ENCODE measurements at places on chromosomes 1 and 21.

GRCh38 chr1:228000416-228000815 lies 6.4 kb upstream of the WNT3A start:
- DNase-seq: no peak

DNA sequence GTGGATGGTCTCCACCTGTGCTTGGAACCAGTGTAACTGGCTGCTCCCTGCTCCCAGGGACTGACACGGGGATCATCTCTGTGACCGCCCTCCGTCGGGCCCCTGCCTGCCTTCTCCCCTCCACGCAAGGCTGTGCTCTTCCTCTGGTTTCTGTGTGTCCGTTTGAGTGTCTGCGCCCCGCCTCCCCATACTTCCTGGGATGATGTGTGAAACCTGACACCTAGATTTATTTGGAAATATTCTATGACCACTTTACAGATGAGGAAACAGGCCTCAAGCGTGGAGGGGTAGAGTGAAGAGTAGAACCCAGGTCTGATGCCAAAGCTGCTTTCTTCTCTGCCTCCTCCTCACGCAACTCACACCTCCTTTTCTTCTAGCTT lies 24.3 kb downstream of the LDLRAP1 start:
- DNase-seq: no peak

DNA sequence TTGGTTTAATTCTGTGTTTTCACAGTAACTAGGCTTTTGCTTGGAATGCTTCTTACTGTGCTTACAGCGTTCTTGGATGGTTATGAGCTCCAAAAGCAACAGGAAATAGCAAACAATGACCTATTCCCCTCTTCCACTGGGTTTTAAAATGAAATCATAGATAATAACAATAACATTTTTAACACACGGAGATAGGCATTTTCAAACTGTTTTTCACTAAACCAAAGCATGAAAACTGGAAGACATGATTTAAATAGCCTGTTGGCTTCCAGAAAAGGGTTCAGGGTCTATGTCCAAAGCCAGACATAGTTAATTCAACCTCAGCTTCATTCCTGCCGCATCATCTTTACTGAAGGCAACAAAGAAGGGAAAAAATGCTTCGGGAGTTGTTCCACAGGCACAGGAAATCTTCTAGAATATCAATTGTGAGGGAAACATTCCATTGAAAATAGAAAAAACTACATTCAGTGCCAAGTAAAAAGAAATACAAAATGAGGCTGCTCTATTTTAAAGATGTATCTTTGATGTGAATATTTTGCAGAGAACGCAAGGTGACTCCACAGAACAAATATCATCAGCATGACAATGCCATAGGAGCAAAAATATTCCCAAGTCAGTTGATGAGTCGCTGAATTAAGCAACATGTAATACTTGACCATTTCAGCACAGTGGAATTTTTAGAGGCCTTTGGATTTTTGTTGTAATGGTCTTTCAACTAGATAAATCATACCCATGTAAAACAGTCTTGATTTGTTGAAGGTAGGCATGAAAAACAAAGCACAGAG lies 80.7 kb downstream of the NID1 start:
- no peak for DNase-seq

DNA sequence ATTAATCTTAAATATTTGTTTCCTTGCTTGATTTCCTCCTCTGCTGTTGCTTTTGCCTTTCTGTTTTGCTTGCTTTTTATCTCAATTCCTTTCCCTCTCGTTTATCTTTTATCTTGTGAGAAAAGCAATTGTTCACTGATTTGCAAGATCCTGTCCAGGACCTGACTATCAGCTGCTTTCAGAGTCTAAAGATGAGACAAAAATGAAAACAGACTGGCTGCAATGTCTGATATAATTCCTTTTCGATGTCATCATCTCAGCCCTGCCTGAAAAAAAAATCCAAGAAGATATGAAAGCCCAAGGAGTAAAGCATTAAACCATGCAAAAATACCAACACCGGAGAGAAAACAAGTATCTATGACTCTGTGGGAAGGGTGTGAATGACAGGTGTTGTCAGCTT lies 225.5 kb downstream of the PATJ start:
- no peak for DNase-seq

DNA sequence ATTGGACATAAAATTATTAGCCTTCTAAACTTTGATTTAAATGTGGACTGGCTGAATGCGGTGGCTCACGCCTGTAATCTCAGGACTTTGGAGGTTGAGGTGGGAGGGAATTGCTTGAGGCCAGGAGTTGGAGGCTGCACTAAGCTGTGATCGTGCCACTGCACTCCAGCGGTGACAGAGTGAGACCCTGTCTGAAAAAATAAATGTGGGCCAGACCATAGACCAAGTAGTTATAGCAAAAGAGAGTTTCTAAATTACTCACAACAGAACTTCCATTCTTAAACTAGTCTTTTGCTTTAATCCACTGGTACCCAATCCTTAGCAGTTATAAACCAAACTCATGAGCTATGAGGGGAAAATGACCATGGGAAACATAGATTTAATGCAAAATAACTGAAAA lies 35.2 kb downstream of the RAP1A start:
- no peak for DNase-seq

DNA sequence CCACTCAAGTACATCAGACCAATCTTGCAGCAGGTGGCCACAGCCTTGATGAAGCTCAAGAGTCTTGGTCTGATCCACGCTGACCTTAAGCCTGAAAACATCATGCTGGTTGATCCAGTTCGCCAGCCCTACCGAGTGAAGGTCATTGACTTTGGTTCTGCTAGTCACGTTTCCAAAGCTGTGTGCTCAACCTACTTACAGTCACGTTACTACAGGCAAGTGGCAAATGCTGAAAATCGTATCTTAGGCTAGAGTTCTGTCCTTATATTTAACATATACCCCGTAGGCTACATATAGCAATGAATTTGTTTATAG lies 12.1 kb downstream of the HIPK1 start:
- no peak for DNase-seq

GRCh38 chr1:44808938-44809917 lies 905 bp downstream of the BTBD19 start:
- DNase-seq: peak; percentile 58

DNA sequence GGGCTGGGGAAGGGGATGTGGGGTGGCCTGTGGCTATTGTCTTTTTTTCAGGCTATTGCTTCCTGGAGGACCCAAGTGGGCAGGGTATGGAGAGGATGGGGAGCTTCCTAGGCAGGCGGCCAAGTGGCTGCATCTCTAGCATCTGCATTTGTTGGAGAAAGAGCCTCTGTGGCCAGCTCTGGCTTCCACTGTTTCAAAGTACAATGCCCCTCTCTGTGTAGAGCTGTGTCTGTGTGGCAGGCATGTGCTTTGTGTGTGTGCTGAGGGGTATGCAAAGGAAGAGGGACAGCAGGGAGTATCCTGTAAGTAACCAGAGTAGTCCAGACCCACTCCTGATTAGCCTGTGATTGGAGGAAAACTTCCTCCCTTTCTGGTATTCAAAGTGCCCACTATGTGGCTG lies 40.6 kb downstream of the KCNA2 start:
- peak; percentile 96 for DNase-seq

DNA sequence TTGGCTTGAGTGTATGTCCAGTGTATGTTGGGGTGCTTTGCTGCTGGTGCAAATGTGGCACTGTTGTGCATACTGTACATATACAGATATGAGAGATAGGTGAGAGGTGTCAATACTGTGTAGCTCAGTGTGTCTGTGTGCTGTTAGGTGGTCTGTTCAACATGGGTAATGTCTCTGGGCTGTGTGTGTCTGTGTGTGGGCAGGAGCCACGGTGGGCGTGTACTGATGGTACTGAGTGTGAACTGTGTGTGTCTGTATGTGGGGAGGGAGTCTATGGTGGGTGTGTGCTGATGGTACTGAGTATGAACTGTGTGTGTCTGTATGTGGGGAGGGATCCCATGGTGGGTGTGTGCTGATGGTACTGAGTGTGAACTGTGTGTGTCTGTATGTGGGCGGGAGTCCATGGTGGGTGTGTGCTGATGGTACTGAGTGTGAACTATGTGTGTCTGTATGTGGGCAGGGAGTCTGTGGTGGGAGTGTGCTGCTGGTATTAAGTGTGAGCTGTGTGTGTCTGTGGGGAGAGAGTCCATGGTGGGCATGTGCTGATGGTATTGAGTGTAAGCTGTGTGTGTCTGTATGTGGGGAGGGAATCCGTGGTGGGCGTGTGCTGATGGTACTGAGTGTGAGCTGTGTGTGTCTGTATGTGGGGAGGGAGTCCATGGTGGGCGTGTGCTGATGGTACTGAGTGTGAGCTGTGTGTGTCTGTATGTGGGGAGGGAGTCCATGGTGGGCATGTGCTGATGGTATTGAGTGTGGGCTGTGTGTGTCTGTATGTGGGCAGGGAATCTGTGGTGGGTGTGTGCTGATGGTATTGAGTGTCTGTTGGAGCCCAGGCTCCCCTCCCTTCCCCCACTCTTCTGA lies 32.2 kb upstream of the FOXO6 start:
- DNase-seq: no peak

GRCh38 chr1:15742339-15742801 lies at the start of gene TMEM82:
Gene TMEM82 (plus strand): TSS chr1:15742499. CDS start chr1:15742560, 61 bp downstream.
- no peak for DNase-seq

- no peak for DNase-seq
Measured at GRCh38 chr21:17462276-17462981, 50.4 kb upstream of the CXADR start.

GRCh38 chr1:228342627-228343190 lies 63.9 kb downstream of the TRIM11 start:
- DNase-seq: no peak

GRCh38 chr1:201164645-201165044 lies 10.4 kb upstream of the TMEM9 start:
- no peak for DNase-seq

DNA sequence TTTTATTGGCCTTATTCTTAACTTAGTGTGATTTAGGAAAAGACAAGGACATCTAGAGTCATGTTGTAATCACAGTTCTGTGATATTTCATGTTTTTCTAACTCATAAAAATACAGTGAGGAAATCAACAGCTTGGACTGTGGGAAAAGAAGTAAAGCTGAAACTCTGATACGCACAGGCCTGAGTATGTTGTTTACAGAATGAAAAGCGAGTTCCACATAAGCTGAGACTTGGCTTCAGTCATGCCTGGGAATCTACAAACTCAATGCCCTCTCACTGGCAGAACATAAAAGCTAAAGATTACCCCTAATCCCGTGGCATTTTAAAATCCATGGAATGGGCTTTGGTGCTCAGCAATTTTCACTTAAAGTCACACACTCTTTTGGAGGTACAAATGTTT lies 23.6 kb upstream of the ATP5PO start:
- no peak for DNase-seq

- DNase-seq: peak; percentile 40
Measured at GRCh38 chr21:26756491-26757159, 88.6 kb downstream of the ADAMTS1 start.

- DNase-seq: no peak
Measured at GRCh38 chr1:197771386-197771785, 3.9 kb downstream of the DENND1B start.

- DNase-seq: no peak
Measured at GRCh38 chr1:82972841-82973553, 1025.9 kb downstream of the TTLL7 start.

DNA sequence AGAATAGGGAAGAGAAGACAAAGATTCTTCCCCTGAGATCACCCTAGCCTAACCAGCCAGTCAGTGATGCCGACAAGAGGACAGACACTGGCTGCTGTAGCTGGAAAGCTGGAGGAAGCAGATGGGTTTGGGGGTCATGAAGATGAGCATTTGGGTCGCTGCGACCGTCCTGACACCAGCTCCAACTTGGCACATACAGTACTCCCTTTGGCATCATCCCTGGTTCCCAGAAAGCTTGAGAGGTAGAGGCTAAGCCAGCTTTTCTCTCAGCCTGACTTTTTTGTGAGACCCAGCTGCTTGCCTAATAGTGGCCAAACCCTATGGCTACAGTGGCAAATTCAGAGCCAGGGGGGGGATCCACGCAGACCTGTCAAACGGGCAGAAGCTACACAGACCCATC lies 43.0 kb upstream of the IKBKE start:
- DNase-seq: no peak

GRCh38 chr21:40845441-40845995 lies 1.4 kb downstream of the DSCAM start:
- no peak for DNase-seq

- DNase-seq: no peak
Measured at GRCh38 chr1:199174336-199174735, 535.5 kb downstream of the PTPRC start.

GRCh38 chr21:40335704-40336103 lies 468.5 kb downstream of the PCP4 start:
- DNase-seq: no peak

GRCh38 chr1:39466413-39467107 lies 24.9 kb upstream of the BMP8A start:
- DNase-seq: no peak

GRCh38 chr1:27296773-27297291 lies 25.1 kb upstream of the TMEM222 start:
- peak; percentile 60 for DNase-seq

GRCh38 chr1:224698015-224698451 lies 81.9 kb downstream of the CNIH3 start:
- DNase-seq: peak; percentile 48

DNA sequence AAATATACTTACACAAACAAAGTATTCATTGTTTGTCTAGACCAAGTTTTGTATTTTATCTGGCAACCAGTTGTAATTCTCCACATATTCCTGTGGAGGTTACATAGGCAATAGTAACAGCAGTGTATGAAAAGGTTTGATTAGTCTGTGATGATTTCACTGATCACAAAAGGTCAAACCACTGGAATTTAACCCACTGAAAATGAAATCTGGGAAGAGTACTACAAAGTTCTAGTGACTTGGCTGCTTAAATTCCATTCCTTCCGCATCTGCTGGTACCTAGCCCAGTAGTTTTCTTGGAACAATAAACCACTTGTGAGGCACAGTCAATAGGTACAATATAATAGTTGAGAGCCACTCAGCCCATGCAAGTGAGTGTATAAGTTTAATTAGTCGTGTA lies 205.4 kb downstream of the NFIA start:
- no peak for DNase-seq

DNA sequence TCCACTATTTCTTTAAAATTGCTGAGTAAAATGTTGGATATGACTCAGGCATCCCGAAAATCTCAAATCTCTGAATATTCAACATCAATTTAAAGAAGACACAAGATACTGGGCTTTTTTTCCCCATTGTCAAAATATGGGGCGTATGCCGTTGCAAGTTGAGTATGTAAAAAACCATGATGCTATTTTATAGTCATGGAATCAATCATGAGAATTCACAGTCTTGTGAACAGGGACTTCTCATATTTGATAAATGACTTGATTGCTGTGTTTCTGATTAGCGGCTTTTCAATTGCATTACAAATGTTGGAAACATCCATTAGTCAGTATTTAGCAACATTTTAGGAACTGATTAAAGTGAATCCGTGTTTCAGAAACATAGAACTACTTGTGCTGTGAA lies 45.3 kb downstream of the SETD4 start:
- DNase-seq: no peak
